Left renal pelvis (tissue), 4 donors: ENCODE measurements at places on chromosomes 2 and 18. TPM values are rescaled to one million over a fixed set of nuclear protein-coding genes. Genes with fewer than 3 reads are reported as not detected.
A peak's percentile ranks its signal among the peaks of the same experiment; 100 is the strongest.

DNA sequence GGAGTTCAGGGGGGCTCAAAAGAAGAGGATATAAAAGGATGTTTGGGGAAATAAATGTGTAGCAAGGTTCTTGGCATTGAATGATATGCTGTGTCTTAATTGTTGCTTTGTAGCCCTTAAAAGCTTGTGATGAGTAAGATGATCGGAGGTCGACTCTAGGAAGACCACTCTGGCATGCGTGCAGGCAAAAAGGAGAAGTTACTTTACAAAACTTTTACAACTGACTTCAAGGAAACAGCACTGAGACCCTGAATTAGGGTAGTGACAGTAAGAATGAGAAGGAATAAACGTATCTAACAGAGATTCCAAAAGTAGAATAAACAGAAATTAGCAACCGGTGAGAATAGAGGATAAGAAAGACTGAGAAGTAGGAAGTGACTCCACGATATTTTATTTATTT lies 228.7 kb upstream of the TANK start:
- no peak for DNase-seq

HSBP1L1 gene
- 6.8 TPM for polyA plus RNA-seq

GRCh38 chr2:227214622-227215041 lies 50.2 kb downstream of the COL4A3 start:
- DNase-seq = no peak

RTP5 gene
- polyA plus RNA-seq = not detected

DNA sequence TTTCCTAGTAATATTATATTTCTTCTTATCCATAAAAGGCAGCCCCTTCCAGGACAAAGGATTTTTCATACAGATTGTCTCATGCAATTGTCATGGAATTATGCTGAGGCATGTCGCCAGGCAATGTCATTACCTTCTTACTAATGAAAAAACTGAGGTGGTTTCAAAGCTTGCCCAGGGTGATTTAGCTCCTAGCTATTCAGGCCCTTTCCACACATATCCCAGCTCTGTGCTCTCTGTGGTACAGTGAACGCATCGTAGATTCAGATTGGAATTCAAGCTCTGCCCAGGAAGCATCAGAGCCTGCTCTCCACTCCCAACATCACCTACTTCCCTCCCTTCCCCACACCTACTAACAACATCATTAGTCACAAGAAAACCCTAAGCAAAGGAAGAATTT lies 60.1 kb downstream of the ATP8B1 start:
- DNase-seq = no peak

DNA sequence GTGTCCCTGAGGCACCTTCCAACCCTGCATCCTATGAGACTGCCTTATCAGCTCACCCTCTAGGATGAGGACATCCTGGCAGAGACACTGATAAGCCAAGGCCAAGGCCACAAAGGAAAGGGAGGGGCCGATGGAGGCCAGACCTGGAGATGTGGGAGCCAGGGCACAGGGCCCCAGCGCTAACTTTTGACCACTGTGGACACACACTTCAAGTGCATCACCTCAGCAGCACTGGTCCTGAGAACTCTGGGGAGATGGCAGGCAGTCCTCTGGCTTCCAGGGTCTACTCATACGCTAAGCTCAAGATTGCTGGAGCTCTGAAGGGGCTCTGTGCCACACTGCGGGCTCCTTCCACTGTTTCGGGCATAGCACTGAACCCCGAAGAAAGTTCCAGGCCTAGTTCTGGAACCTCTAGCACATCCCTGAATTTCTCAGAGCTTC lies 100.2 kb upstream of the ID2 start:
- DNase-seq = no peak

- DNase-seq = no peak
Observed at GRCh38 chr2:196012314-196012713, 56.3 kb downstream of the DNAH7 start.

RBKS gene
- 6.3 TPM for polyA plus RNA-seq

CHRNG gene
- polyA plus RNA-seq = 1.3 TPM

ANKRD30BL gene
- 0.57 TPM for polyA plus RNA-seq

TUBB8B gene
- 0.93 TPM for polyA plus RNA-seq

GRCh38 chr2:112542984-112543661 lies 858 bp downstream of the POLR1B start:
- DNase-seq = no peak

DNA sequence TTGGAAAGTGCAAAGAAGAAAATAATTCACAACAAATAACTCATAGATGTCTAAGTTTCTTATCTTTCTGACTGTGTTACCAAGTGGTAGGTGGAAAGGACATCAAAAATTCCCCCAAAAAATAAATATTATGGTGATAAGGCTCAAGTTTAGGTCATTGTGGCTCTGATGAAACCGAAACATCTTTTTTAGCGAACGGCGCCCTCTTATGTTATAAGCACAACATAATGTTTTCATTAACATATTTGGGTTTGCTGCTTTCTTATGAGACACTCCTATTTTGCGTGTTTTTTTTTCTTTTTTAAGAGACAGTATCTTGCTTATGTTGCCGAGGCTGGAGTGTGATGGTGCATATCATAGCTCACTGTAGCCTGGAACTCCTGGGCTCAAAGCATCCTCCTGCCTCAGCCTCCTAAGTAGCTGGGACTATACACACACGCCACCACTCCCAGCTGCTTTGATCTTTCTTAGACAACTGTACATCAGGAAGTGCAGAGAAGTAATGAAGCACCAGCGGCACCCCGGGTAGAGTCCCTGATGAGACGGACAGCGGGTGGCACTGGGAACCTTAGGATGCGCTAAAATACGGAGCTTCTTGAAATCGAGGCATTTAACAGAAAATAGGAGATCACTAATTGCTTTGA lies 38.5 kb upstream of the SLC35G4 start:
- DNase-seq = no peak

DNA sequence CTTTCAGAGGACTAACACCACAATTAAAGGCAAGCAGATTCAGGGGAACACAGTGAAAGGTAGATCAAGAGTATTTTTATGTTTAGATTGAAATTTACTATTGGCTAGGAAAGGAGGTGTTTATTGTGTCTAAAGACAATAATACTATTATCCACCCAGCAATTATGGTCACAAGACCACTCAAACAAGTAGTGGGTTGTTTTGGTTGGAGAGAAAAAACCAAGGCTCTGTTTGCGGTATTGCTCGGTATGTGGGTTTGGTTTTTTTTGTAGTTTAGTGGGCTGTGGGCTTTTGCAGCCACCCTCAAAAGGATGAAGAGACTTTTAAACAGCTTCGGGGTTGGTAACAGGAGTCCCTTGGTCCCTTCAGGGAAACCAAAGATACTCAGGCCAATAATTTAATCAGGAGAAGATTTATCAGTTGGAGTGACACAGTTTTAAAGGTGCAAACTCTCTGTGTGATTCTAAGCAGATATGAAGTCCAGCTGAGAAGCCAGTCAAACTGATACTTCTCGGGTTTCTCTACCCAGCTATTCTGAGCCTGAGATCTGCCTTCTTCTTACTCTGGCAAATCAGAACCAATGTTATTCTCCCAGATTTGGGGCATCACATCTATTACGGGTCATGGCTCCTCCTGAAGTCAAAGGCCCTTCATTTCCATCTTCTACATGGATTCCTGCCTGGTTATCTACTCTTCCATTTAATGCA lies 55.3 kb downstream of the DCC start:
- DNase-seq = no peak

- no peak for DNase-seq
Observed at GRCh38 chr18:57131101-57131500, 15.8 kb upstream of the BOD1L2 start.

DNA sequence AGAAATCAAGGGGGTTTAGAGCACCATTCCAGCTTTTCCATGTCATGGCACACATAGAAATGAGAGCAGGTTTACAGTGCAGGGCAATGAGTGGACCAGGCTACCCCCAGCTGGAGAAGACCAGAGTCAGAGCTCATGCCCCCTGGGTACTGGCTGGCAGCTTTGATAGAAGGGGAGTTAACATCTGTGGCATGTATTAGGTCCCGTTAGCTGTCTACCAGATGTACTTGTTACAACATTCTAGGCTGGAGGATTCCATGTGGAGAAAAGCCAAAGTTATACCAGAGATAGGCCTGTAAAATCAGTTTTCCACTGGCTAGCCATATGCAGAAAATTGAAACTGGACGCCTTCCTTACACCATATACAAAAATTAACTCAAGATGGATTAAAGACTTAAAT lies 109.2 kb downstream of the CCDC85A start:
- no peak for DNase-seq

DNA sequence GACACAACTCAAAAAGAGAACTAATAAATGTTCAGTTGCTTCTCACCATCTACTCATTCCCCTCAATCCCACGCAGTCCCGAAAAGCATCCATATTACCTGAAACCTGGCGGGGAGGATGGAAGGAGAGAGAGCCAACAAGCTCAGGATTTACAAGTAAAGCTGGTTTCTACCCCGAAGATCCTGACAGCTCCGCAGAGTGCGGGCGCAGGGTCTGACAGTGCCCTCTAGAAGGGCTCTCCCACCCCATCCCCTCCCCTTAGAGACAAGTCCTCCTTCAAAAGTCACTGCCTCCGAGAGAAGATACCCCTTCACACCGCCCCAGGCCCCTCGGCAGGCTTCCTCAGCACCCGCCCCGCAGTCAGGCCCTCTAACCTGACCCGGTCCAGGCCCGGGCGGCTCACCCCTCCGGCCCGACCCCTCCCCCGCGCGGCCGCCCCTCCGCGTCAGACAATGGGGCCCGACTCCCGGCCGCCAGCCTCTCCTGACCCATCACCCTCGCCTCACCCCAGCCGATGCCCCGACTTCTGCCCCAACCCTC lies 550 bp downstream of the RAB1A start:
- DNase-seq = peak; percentile 6

CYB5A gene
- 316 TPM for polyA plus RNA-seq

GRB14 gene
- polyA plus RNA-seq = 47.5 TPM

DNA sequence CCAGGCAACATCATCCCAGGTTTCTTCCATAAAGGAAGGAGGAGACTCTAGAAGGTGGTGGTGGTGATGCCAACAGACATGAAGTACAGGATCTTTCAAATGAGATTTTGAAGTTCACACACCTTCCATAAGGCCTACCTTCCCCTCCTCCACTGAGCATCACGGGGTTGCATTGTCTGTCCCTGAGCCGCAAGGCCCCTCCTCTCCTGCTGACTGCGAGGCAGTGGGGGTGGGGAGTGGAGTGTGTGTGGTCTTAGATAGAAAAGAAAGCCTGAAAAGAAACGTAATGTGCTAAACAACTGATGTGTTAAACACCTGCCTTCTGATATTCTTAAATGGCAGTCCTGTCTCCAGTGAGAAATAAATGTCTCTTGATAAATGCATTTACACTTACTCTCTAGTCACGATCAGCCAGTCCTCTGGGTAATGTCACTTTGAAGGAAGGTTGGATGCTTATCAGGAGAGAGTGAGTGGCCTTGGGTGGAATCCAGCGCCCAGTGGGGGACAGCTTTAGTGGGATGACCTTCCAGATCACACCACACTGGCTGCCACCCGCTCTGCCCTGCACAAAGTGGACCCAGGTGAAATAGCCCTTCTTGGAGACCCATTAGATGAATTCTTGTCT lies 5.5 kb upstream of the SCYGR5 start:
- no peak for DNase-seq

GRCh38 chr2:37570773-37571586 lies 100.5 kb downstream of the CDC42EP3 start:
- no peak for DNase-seq

GRCh38 chr2:233711312-233712008 lies 1.2 kb upstream of the UGT1A5 start:
- no peak for DNase-seq

TUBA4B gene
- 0.61 TPM for polyA plus RNA-seq

- DNase-seq = no peak
Observed at GRCh38 chr18:57738078-57738477, 65.0 kb downstream of the ATP8B1 start.

- no peak for DNase-seq
Observed at GRCh38 chr2:225041851-225042799, at the start of gene DOCK10. Gene DOCK10, minus strand, starts transcription at chr2:225042468. Its CDS starts 94 bp downstream, at chr2:225042374.

SERPINB10 gene
- polyA plus RNA-seq = 0.26 TPM

REG3A gene
- polyA plus RNA-seq = not detected

PIK3C3 gene
- 59.5 TPM for polyA plus RNA-seq

GRCh38 chr18:80112624-80113248 lies 3.7 kb downstream of the ADNP2 start:
- DNase-seq = no peak

CYP1B1 gene
- polyA plus RNA-seq = 107 TPM

EN1 gene
- polyA plus RNA-seq = not detected

DNA sequence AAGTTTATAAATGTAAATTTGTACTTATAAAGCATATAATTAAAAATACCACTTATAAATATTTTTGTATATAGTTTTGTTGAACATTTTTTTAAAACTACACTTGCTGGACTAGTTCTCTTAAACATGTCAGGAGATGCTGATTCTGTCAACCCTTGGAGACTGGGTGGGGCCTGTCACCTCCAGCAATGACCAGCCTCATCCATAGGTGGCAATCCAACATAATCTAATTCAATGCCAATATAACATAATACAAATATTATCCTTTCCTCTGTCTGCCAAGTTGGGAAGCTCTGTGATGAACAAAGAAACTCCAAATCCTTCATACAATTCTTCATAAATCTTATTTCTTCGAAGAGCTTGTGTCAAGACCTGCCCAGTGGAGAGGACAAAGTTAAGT lies 140.4 kb downstream of the RBMS1 start:
- DNase-seq = no peak

NPHP1 gene
- polyA plus RNA-seq = 16.8 TPM

DNA sequence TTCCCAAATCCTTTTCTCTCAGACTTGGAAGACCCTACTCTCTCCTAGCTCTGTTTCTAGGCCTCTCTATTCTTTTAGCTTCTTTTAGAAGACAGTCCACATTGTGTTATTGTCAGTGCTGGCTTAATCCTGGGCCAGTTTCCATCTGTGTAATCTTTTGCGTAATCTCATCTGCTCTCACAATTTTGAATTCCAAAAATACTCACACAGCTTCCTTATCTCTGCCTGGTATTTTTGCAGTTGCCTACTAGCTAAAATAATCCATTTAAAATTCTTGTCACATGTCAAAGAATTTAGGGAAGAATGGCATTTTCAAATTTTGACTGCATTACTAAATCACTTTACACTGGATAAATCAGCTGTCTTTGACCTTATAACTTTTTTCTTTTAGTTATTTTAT lies 200.6 kb upstream of the MEX3C start:
- DNase-seq = no peak

- DNase-seq = no peak
Observed at GRCh38 chr2:98768384-98769113, 37.6 kb upstream of the MGAT4A start.

DNA sequence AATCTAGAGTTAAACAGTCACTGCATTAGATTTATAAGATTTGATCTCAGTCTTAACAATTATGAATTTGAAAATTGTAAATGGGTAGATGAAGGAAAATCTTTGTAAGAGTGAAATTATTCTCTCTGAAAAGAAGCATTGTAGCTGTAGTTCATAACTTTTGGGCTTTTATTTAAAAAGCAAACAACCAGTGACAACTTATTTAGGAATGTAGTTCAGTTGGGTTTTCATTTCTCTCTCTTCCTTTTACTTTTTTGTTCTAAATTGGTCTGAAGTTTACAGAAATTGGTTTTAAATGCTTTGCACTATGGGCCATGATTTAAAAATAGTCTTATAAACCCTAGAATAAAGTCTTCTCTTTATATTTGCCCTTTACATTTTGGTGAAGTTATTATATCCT lies 296.6 kb downstream of the GULP1 start:
- DNase-seq = no peak

MBOAT2 gene
- 65.3 TPM for polyA plus RNA-seq

- DNase-seq = no peak
Observed at GRCh38 chr2:9527995-9528787, 27.4 kb downstream of the ADAM17 start.

M1AP gene
- 1.3 TPM for polyA plus RNA-seq

- no peak for DNase-seq
Observed at GRCh38 chr2:231429152-231429551, 33.6 kb downstream of the B3GNT7 start.

- no peak for DNase-seq
Observed at GRCh38 chr2:72722492-72723070, 103.3 kb downstream of the EXOC6B start.

GRCh38 chr2:235270956-235271355 lies 222.9 kb upstream of the AGAP1 start:
- DNase-seq = no peak
